Activated CD4-positive, alpha-beta T cell treated with anti-CD3 and anti-CD28 coated beads for 4 hours (primary cell): ENCODE measurements at places on chromosomes 16 and 17.
A peak's percentile ranks its signal among the peaks of the same experiment; 100 is the strongest.

- DNase-seq, result no peak
Observed at GRCh38 chr17:222172-222571, 40.7 kb upstream of the DOC2B start.

DNA sequence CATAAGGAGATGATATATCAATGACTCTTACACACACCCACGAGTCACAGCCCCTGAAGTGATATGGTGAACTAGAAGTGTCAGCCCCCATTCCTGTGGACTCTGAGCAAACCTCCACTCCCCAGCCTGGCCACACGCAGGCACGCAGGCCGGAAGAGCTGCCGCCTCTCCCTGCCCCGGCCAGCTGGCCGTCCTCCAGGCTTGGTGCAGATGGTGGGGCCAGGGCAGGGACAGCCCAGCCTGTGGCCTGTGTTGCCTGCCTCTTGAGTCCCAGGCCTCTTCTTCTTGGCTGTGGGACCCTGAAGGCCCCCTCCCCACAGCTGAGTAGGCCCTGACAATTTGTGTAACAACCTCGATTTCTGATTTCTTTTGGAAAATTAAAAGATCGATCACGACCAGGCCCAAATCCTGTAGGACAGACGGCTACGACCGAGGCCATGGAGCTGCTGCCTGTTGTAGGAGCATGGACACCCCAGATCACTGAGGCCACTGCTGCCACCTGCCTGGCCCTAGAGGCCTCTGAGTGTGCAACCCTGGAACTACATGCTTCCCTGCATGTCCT is 10.0 kb upstream of the MPRIP start:
- no peak for DNase-seq

DNA sequence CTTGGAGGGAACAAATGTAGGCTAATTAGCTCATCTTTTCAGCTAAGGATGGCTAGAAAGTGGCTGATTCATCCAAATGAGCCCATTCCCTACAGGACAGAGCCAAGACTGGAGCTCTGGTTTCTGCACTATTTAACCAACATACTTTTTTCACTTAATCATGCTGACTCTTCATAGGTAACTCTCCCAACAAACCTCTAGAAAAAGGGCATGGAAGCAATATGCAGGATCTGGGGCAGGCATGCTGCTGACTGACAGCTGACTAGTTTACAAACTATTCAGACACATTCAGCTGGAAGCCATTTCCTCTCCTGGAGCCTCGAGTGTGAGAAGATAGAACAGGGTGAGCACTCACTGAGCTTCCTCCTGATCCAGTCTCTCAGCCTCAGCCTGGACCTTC is 6.2 kb downstream of the BECN1 start:
- no peak for DNase-seq

DNA sequence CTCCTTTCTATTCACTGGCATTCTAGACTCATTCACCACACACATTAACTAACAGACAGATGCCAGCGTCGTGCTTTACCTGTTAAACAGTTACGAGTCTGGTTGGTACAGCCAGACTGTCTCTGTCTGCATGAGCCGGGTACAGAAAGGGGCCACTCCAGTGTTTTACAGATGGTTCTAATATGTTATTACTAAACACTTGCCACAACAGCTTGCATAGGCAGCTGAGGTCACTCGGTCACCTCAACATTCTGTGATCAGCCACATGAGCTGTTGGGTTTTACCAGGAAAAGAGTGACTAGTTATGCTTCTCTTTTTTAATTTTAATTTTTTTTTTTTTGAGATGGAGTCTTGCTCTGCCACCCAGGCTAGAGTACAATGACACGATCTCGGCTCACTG is 25.2 kb downstream of the CD300A start:
- no peak for DNase-seq

DNA sequence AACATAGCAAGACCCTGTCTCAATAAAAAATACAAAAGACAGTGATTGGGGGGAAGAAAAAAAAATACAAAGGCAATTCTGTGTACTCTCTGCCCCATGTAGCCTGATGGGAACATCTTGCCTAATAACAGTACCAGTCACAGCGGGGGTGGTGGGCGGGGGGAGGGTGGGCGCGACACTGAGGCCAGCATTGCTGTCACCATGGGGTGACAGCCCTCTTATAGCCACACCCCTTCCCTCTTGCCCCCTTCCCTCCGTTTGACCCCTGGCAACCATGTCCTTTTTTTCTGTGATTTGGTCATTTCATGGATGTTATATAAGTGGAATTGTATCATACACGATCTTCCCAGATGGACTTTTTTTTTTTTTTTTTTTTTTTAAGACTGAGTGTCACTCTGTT is 80.9 kb downstream of the DNAH17 start:
- no peak for DNase-seq

DNA sequence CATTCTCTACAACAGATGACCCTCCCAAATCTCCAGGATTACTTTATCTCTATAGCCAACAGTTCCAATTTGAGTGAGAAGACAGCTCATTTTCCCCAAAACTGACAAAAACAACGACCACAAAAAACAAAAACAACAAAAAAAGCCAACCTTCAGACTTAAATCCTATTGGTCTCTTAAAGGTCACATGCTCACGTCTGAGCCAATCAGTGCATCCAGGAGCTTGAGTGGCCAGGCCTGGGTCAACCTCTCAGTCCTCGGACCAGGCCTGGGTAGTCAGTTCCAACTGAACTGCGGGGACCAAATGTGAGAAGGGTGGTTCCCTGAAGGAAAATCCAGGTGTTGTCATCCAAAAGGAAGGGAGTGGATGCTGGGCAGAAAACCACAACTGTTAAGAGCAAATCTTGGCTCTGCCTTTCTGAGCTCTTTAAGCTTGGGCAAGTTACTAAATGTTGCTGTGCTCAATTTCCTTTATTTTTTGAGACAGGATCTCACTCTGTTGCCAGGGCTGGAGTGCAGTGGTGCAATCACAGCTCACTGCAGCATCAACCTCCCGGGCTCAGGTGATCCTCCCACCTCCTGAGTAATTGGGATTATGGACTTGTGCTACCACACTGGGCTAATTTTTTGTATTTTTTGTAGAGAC is 43.0 kb upstream of the MSI2 start:
- no peak for DNase-seq

DNA sequence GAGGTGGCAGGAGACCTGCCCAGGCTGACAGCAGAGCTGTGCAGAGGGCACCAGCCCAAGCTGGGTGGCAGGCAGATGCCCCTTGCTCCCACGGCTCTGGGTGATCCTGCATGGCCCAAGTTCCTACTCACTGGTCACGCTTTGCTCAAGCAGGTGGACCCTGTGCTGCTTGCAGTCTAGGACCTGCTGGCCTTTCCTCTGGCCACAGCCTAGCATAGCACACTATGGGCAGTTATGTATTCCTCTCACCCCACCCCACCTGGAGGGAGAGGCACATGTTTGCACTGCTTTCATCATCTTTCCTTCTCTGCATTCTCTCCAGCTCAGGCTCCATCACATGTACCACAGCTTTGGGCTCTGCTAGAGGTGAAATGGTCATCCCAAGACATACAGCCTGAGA is 19.6 kb upstream of the SREBF1 start:
- no peak for DNase-seq

- no peak for DNase-seq
Observed at GRCh38 chr16:716200-716568, 1.3 kb downstream of the METRN start.

DNA sequence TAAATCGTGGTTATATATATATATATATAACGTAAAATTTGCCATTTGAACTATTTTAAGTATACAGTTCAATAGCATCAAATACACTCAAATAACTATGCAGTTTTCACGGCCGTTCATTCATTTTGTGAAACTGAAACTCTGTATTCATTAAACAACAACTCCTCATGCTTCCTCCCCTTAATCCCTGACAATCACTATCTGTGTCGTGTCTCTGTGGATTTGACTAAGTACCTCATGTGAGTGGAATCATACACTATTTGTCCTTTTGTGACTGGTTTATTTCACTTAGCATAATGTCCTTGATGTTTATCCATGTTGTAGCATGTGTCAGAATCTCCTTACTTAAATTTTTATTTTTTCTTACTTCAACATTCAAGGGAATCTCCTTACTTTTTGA is 2.8 kb downstream of the CCL23 start:
- no peak for DNase-seq

- DNase-seq, result peak; percentile 82
Observed at GRCh38 chr17:75632863-75633485, at the start of gene SMIM5. TSS of gene SMIM5 (plus strand) at chr17:75633434. CDS start at chr17:75640202, 6,768 bp downstream.

DNA sequence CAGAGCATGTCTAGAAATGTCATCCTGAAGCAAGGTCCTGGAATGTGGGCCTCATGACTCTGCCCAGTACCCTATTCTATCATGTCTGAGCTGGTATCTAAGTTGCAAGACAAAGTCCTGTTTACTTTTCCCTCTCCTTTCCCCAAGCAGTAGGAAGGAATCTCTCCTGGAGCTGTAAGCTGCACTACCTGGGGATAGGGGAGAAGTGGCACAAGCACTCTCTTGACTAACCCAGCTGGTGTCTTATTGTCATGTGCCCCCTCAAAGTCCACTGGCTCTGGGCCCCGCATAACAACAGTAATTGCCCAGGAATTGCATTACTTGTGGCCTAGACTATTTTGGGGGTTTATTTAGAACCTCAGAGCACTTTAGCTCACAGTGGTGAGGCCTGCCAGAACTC is 1366.3 kb upstream of the GOT2 start:
- no peak for DNase-seq

DNA sequence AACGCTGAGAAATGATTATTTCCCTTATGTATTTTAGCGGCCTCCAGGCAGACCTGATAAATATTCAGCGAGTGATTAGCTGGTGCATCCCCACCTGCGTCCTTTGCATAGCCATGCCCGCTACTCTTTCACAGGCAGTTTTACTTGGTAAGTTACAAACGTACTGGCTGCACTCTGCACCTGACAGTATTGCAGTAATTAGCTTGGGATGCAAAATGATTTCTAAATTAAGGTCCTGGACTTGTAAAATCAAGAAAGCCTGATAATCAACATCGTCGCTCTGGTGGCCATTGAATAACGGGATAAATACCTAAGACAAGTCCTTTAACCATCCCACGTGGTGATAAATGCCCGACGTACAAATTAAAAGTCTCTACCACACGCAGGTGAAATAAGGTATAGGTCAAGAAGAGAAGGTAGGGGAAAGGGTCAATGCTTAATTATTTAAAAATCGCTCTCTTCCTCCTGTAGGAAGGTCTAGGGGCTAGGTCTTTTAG is 998 bp upstream of the PRKCA start:
- no peak for DNase-seq
